Common myeloid progenitor, CD34-positive (primary cell): ENCODE measurements at places on chromosomes 5 and 9.

- no peak overlapping the region for H3K27ac ChIP-seq
- H3K4me3 ChIP-seq, result no peak overlapping the region
- no peaks in the 10 kb centered on the region for H3K4me1 ChIP-seq
- no peaks in the 10 kb centered on the region for H3K27me3 ChIP-seq
Measured at GRCh38 chr5:44888435-44888834, 79.7 kb downstream of the MRPS30 start.

- peak overlapping the region; percentile 52 for H3K27ac ChIP-seq
- peaks cover 27% of the 10 kb centered on the region for H3K4me1 ChIP-seq
- no peaks in the 10 kb centered on the region for H3K27me3 ChIP-seq
- H3K36me3 ChIP-seq, result no peaks in the 10 kb centered on the region
- H3K4me3 ChIP-seq, result peak overlapping the region; percentile 34
Measured at GRCh38 chr5:82356808-82357671, 78.9 kb upstream of the RPS23 start.

- H3K36me3 ChIP-seq, result no peaks in the 10 kb centered on the region
- H3K27me3 ChIP-seq, result peaks cover 3% of the 10 kb centered on the region
- peak; percentile 39 for DNase-seq
- no peaks in the 10 kb centered on the region for H3K4me1 ChIP-seq
- no peak overlapping the region for H3K4me3 ChIP-seq
Measured at GRCh38 chr5:115309751-115310370, 13.4 kb upstream of the CCDC112 start.

DNA sequence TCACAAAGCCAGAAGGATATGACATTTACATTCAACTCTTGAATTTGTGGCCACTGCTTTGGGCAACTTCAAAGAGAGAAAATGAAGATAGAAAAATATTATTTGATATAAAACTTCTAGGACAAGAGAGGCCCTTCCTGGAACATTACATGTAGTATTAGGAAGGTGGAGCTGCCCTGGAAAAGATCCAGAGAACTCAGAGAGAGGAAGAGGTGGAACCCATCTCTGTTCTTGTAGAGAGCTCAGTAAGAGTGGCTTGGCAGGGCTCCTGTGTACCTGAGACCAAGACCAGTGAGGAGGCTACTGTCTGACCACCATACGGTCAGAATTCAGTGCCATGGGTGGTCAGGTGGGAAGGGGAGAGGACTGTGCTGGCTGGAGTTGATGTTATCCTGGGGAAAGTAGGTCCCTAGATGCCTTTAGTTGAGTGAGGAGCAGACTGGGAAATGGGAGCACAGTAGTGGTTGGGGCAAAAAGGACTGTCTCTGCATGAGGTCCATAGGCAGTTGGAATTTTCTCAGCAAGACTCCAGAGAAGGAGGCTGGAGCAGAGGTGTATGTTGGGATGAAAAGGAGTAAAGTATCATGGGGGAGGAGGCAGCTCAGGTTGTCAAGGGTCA lies 7.6 kb downstream of the TGFBI start:
- H3K36me3 ChIP-seq, result no peaks in the 10 kb centered on the region
- no peak overlapping the region for H3K4me3 ChIP-seq
- H3K27ac ChIP-seq, result no peak overlapping the region
- H3K4me1 ChIP-seq, result peaks cover 2% of the 10 kb centered on the region
- peaks cover 5% of the 10 kb centered on the region for H3K27me3 ChIP-seq
